ENCODE measurements at places on chromosomes 5 and 9.

GRCh38 chr5:74212336-74212735 lies 428.2 kb downstream of the ENC1 start:
- no peak for DNase-seq

DNA sequence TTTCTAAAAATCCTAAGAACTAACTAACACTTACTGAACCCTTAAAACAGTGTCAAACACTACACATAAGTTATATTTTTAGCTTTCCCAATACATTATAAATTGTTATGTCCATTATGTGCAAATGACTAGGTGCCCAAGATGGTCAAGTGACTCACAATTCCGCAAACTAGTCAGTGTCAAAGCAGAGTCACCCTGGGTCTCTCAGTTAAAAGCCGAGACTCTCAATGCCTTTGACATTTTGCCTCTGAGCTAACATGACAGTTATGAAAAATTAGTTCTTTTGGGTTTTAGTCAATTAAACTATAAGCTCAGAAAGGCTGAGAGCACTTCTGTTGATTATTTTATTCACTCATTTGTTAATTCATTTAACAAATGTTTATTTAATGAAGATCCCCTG lies 42.3 kb upstream of the GABRG2 start:
- DNase-seq: no peak

DNA sequence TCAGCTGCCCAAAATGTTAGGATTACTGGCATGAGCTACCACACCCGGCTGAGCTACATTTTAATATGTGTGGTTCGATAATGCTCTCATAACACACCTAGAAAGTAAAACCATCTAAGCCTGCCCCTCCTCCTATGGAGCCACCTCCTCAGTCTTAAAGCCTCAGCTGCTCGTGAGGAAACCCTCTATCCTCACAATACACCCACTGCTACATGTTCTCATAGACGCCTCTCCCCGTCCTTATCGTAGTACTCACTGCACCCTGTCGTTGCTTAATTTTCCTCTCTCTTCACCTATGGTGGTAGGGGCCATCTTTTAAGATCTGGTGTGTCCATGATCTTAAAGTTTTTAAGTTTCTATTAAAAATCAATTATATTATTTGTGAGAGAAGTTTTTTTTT lies 72.9 kb downstream of the RCL1 start:
- no peak for DNase-seq

- DNase-seq: no peak
These were observed 31.9 kb downstream of the BARHL1 start for GRCh38 chr9:132614324-132614723.

GRCh38 chr9:112925058-112925641 lies 34.5 kb upstream of the SLC46A2 start:
- no peak for DNase-seq

GRCh38 chr9:98977246-98977714 lies 33.6 kb downstream of the COL15A1 start:
- DNase-seq: no peak

DNA sequence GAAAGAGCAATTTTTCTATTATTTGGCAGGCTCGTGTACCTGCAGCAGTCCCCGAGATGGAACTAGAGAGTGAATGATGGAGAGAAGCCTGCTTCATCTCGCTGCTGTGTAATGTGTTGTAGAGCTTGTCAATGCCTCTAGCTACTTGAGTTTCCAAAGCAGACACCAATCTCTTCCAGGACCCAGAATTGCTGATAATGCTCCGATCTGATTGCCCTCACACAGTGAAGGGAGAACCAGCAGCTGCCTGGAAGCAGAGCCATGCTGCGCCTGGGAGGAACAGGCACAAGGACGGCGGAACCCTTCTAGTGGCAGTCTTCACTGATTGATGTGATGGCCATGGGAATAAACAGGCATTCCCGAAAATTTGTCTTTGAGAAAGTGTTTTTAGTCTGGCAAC lies 288.0 kb downstream of the ICE1 start:
- DNase-seq: no peak

DNA sequence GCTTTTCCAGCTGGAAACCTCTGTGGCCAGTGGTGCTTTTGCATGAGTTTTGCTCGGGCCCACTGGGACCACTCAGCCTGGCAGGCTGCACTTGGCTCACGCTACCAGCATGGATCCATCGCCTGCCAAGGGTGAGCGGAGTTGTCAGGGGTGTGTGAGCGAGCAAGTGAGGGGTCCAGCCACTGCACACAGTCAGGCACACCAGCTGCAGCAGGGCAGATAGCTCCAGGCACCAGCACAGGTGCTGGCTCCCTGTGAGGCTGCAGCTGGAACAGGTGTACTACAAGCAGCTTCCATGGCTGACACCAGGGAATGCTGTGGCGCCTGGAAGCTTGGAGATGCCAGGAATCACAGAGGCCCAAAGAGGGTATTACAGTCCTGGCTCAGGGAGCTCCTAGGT lies 391.2 kb upstream of the SGCD start:
- no peak for DNase-seq

DNA sequence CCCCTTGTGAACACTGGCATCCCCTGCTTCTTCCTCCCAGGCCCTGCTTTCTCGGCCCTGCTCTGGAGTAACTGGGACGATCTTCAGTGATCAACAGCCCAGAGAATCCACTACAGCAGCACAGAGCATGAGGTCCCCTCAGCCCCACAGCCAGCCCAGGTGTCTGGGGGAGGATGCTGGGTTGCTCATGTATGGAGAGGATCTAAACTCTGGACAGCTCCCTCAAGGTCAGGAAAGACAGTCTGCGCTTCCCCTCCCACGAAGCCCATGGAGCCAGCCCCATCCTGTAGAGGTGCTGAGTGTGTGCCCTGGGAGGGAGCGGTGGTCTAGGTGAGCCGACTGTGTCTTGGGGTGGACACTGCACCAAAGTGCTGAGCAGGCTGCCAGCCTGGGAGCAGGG lies 190.2 kb downstream of the GABBR2 start:
- no peak for DNase-seq

GRCh38 chr5:168176251-168176650 lies 115.2 kb upstream of the WWC1 start:
- no peak for DNase-seq

GRCh38 chr9:25602400-25603044 lies 75.7 kb downstream of the TUSC1 start:
- DNase-seq: no peak

GRCh38 chr9:89554307-89555035 lies 50.3 kb upstream of the GADD45G start:
- DNase-seq: no peak

GRCh38 chr9:134454476-134454857 lies 128.2 kb downstream of the RXRA start:
- DNase-seq: no peak

DNA sequence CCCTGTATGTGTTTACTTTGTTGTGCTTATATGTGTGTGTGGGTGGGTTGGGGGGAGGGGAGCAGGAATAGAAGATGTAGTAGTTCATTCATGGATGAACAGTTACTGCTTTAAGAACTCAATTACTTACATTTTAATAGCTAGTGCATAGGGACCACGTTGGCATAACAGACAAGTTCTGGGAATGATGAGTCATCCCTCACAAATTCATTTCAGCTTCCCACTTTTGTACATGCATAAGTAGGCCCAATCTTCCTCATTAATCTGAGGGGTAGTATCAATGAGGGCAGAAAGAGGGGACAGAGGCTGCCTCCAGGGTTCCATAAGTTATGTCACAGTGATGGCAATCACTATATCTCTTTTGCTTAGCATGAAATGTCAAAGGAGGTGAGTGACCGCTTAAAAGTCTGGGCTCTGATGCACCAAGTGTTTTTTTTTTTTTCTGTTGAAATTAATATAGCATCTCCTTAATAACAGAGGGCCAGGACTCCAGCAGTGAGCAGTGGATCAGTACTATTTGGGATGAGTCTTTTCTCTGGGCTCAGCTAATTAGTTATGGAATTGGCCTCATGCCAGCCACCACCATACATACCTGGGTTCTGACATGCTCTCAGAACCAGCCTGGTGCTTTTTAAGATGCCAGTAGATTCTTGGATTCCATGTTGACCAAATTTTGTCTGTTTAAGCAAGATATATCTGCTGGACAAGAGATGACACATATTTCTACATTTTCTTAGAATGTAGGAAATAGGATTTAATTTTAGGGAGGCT lies 37.1 kb downstream of the PRDM6 start:
- DNase-seq: no peak

- no peak for DNase-seq
These were observed 63.7 kb upstream of the CACNA1B start for GRCh38 chr9:137813651-137814415.

DNA sequence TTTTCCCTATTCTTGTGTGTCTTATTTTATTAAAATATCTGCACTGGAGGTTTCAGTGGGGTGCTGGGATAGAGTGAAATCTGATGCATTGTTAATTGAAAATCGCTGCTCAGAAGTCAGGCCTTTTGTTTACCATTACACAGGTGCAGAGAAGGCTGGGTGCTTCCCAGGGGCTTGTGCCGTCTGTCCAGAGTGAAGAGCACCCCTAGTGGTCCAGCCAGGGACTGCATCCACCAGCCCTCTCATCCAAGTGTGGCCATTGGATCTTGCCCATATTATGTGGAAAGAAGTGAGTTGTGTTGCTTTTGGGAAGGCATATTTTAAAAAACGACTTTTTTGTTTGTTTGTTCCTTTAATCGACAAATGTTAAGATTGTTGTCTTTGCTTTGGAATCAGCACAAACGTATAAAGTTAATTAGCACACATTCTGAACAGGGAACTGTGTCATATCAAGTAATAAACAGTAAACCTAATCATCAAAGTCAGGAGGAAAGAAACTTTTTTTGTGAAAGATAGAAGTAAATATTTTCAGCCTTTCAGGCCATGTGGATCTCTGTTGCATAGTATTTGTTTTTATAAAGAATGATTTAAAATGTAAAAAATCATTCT lies 315.6 kb downstream of the MTRR start:
- no peak for DNase-seq

- DNase-seq: no peak
These were observed 187.3 kb upstream of the NMUR2 start for GRCh38 chr5:152592416-152592815.

DNA sequence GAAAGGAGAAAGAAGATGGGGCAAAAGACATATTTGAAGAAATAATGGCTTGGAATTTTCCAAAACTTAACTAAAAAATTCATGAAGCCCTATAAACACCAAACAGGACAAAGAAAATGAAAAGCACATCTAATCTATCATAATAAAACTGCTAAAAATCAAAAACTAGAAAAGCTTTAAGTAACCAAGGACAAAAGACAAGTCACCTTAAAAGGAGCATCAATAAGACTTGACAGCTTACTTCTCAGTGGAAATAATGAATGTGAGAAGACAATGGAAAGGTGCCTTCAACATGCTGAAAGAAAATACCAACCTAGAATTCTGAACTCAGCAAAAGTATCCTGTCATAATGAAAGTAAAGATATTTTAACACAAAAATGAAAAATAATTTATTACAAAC lies 27.0 kb downstream of the GTF3C4 start:
- DNase-seq: no peak

DNA sequence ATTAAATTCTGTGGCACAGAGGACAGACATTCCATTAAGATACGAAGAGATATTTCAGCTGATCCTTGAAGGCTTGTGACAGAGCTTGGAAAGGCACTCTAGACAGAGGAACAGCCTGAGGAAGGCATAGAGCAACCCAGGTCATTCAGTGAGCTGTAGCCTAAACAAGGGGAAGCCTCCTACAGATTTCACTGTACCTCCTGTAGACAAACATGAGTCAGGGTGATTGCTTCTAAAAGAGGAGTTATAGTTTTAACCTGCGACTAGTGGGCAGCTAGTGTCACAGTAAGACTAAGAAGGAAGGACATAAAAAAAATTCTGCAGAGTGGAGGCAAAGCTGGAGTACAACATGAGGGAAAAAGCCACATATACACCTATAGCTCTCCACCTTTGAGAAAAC lies 43.5 kb upstream of the ANKDD1B start:
- DNase-seq: no peak

GRCh38 chr5:169767938-169768337 lies 130.9 kb downstream of the DOCK2 start:
- DNase-seq: no peak

DNA sequence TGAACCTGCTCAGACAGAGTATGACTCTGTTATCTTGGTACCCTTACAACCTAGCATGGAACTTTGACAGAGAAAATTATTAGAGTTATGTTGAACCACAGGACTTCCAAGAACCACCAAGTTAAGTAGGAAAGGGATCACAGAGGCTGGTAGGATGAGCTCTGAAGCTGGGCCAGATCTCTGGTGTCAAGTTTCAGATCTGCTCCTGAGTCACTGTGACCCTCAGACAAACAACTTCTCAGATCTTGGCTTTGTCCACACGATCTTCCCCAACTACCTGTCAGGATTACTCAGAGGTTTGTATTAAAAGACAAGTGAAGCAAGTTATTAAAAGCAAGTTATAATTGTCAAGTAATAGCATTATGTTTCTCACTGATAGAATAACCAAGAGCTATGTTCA lies 189.0 kb downstream of the SEC61B start:
- DNase-seq: no peak

- no peak for DNase-seq
These were observed 7.1 kb downstream of the STK10 start for GRCh38 chr5:172180936-172181335.

- DNase-seq: no peak
These were observed 104.6 kb upstream of the SMIM23 start for GRCh38 chr5:171681061-171681460.

DNA sequence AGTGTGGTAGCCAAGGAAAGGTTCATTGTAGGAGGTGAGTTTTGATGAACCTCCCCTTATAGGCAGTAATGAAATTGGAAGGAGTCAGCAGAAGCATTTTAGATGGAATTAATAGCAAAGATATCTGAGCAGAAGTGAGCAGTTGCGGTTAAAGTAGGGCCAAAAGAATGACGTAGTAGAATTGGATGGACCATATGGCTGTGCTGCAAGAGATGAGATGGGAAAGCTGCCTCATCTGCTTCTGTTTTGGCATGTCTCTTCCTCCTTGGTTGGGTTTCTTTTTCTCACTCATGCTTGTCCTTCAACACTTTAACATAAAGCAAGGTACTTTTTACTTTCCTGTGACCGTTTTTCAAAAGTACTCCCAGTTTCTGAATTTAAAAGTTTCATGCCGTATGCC lies 55.8 kb downstream of the AQP7 start:
- DNase-seq: no peak

GRCh38 chr5:10985091-10985720 lies 224.2 kb upstream of the DAP start:
- DNase-seq: no peak

DNA sequence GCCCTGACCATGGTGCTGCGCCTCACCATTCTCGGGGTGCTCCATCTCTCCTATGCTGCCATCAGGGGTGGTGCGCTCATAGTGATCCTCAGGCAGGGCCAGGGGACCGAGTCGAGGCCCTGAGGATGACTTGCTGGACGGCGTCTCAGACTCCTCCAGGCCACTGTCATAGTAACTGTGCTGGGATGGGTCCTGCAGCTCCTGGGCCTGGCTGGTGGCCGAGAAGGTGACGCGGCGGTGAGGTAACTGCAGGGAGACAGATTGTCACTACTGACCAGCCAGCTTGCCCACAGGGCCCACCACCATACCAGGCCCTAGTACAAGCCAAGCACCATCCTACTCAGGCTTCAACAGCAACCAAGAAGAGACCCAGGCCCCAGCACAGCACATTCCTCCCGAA lies 21.0 kb downstream of the PCDH1 start:
- no peak for DNase-seq

- DNase-seq: no peak
These were observed 217.0 kb downstream of the DMRT2 start for GRCh38 chr9:1267141-1267570.

GRCh38 chr5:121462441-121462840 lies 389.2 kb upstream of the FTMT start:
- DNase-seq: no peak

GRCh38 chr5:139188558-139189270 lies 9.5 kb downstream of the SIL1 start:
- DNase-seq: no peak
